GM23338 (cell line): ENCODE measurements at places on chromosomes 1 and 21. TPM values are rescaled to one million over a fixed set of nuclear protein-coding genes. Genes with fewer than 3 reads are reported as not detected.

- DNase-seq = peak; percentile 38
Measured at GRCh38 chr1:51559064-51559500, 40.0 kb upstream of the EPS15 start.

DNA sequence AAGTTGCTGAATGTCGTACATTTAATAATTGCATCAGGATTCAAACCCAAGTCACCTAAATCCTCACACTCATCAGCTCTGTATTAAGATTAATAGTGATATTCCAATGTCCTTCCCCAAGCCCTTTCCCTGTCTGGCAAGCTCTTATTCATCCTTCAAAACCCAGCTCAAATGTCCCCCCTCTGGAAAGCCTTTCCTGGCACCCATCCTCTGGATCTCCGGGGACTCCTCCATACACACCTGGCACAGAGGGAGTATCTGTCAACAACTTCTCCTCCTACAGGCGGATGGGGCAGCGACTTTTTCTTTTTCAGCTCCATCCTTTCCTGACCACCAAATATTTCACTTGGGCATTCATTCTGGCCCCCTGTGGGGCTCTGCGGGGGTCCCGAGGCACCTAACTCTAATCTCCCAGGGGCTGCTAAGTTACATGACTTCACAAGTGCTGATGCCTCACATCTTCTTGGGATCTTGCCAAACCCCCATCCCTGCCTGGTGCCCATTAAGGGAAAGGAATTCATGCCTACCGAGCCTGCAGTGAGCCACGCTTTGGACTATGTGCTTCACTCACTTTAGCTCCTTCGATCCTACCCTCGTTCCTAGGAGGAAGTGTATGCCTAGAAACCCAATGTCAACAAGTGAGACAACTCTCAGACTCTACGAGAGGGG is 15.2 kb downstream of the TINAGL1 start:
- no peak for DNase-seq

The KCNH1 gene
- 0.19 and 0.28 TPM in 2 replicates for total RNA-seq

DNA sequence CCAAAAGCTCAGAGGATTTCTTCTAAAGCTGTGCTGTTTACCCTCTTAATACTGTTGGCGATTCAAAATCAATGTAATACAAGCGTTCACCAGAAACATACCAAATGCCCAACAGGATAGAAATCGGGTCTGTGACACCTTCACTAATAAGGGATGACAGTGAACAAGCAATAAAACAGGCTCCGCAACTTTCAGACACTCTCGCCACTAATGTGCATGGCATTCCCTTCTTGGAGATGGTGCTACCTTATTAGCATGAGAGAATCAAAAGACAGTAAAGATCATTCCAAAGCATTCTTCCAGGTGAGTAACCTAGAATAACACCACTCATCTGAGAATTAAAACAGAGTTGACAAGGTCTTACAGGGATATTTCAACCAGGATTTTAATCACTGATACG is 367.1 kb downstream of the TTLL7 start:
- no peak for DNase-seq

DNA sequence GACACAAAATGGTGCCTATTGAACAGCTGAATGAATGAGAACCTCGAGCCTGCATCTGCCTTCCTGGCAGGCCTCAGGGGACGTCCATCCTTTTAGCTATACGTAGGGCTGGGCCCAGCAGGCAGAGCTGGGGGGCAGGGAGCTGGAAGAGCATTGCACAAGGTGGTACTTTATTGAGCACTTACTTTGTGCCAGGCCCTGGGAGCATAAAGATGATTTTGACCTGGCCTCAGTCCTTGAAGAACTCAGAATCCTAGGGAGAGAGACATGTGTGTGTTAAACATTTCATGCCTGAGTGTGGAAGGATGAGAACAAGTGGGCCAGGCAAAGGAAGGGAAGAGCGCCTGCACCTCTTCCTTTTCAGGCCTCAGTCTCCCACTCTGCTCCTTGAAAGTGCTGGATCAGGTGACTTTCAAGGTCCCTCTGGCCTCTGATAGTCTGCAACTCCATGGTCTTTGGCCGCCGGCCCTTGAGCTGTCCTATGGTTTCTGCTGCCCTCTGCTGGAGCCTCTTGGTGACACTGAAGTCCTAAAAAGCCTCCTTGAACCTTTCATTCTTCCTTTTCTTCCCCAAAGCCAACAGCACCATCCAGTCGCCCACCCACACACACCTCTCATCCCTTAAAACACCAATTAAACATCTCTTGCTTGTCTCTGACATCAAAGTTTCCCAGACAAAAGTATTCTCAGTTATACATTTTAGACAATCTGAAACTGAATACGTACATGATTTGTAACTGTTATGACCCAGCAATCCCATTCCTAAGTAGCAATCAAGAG is 3.5 kb upstream of the PEAR1 start:
- peak; percentile 96 for DNase-seq

- no peak for DNase-seq
Measured at GRCh38 chr21:38766987-38767722, 38.6 kb upstream of the ETS2 start.

- DNase-seq = no peak
Measured at GRCh38 chr1:73979684-73980083, 218.3 kb downstream of the LRRIQ3 start.

The MSH4 gene
- 0.24 and 0.97 TPM in 2 replicates for total RNA-seq

DNA sequence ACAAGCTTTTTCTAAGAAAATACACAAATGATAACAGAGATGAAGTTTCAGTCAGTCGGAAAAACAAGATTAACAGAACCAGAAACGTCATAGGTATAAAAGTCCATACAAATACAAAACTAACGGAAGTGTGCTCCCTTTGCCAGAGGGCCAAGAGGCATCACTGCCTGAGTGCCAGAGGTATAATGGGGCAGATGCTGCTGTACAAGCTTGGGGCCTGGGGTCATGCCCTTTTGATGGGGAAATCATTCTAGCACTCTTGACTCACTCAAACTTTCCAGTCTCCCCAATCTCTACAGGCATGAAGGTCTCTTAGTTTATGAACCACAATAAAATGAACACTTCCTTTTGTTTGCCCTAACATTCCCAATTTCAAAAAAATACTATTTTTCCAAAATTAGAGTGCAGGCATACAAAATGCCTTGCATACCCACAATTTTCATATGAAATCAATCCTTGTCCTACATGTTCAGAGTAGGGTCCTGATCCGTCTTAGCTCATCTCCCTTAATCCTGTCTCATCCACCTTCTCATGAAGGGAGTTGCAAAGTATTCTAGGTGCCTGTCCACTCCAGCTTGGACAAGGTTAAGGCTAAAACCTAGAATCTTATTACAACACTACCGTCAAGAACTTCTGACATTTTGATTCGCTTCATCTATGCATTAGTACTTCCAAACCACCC is 1.5 kb downstream of the RPL22 start:
- no peak for DNase-seq

DNA sequence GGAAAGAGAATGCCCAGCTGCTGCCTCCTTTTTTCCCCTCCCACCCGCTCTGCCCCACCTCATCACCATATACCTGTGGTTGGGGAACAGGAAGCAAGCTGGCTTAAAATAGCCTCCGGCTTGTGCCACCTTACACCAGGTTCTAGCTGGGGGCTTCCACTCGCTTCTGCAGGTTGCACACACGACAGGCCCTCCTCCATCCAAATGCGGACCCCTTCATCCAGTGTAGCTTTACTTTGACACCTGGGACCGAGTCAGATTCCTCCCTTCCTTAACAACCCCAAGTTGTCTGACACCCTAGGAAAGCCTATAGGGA is 14.6 kb downstream of the BLACAT1 start:
- DNase-seq = no peak

The OPRD1 gene
- 2.3 and 3.6 TPM in 2 replicates for total RNA-seq

The ITSN1 gene
- total RNA-seq = 68.2 and 77.9 TPM in 2 replicates

The MAN1C1 gene
- 11.6 and 13.6 TPM in 2 replicates for total RNA-seq

DNA sequence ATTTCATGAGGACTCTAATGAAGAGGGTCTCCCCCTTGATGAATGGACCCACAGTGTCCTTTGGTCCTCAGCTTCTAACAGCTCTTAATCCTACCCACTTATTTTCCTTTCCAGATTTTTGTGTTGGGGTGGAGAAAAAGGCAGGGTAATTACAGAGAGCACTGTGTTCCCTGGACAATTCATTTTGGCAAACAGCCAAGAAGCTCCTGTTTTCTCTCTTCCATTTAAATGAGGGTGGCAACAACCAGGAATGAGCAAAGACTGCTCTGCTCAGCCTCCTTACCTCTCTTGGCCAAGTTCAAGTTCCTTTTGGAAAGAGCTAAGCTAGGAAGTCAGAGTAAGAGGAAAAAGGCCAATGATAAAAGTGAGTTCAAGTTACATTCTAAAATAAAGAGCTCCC is 11.9 kb downstream of the XKR8 start:
- DNase-seq = no peak

- DNase-seq = no peak
Measured at GRCh38 chr1:12678820-12679219, 34.9 kb downstream of the AADACL4 start.

DNA sequence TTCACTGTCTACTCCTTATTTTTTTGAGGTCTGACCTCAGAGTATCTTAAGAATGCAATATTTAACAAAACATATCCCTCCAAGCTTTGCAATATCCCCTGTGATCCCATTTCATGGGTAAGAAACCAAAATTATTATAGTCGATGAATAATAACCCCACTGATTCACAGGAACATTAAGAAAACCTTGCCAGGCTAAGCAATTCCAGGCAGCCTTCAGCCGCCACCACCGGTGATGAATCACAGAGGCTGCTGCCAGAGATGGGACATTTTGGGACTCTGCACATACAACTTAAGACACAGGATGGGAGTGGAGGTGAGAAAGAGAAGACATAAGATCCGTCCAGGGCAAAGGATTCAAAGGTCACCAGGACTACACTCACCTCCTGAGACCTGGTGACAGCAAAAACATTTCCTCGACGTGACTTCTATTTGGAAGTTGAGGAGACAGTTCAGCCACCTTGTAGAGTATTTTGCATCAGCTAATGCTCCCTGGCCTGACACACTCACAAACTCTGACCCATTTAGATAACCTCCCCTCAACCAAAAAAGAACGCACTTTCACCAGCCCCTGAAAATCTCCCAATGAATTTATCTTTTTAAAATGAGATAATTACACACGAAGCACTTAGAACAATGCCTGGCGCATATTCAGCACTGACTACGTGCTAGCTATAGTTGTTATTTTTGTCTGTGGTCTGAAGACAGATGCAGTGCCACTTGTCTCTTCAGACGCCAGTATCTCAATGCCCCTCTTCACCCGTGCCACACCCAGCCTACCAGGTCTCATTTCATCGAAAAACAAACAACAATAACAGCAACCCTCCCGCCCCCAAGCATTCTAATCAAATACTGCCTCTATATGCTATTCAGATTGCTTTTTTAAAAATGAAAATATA is 17.8 kb upstream of the OVAAL start:
- DNase-seq = no peak
